Breast epithelium (tissue), 4 donors: ENCODE measurements at places on chromosomes 7 and 10. TPM values are rescaled to one million over a fixed set of nuclear protein-coding genes. Genes with fewer than 3 reads are reported as not detected.

DNA sequence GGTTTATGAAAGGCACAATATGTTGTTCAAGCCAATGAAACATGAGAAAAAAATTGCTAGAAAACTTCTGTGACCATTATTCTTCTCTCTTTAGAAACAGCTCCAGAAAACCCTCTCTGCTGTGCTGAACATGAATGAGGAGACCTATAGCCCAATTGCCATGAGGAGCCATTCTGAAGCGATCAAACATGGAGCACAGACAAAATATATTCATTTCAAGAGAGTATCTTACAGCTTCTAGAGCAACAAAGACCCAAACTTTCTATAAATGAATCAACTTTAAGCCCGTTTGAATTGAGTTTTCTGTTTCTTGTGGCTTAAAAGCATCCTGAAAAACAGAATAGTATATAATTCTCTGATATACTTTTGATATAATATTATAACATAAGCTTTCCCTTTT lies 83.4 kb upstream of the UCN3 start:
- DNase-seq = no peak

DNA sequence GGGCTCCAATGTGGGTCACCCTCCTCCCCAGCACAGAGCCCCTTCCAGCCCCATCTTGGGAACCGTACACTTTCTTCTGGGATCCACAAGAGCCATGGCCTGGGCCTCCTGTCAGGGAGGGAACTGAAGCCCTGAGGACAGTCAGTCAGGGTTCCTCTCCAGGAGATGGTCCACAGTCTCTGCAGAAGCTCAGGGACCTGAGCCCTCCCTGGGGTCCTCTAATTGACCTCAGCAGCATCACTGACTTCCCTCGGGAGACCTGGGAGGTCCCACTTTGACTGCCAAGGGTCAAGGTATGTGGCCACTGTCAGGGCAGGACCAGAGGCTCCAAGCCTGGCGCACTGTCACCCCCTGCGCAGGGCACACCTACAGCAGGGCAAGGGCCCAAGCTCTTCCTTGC lies 32.3 kb downstream of the NOD1 start:
- DNase-seq = no peak

DNA sequence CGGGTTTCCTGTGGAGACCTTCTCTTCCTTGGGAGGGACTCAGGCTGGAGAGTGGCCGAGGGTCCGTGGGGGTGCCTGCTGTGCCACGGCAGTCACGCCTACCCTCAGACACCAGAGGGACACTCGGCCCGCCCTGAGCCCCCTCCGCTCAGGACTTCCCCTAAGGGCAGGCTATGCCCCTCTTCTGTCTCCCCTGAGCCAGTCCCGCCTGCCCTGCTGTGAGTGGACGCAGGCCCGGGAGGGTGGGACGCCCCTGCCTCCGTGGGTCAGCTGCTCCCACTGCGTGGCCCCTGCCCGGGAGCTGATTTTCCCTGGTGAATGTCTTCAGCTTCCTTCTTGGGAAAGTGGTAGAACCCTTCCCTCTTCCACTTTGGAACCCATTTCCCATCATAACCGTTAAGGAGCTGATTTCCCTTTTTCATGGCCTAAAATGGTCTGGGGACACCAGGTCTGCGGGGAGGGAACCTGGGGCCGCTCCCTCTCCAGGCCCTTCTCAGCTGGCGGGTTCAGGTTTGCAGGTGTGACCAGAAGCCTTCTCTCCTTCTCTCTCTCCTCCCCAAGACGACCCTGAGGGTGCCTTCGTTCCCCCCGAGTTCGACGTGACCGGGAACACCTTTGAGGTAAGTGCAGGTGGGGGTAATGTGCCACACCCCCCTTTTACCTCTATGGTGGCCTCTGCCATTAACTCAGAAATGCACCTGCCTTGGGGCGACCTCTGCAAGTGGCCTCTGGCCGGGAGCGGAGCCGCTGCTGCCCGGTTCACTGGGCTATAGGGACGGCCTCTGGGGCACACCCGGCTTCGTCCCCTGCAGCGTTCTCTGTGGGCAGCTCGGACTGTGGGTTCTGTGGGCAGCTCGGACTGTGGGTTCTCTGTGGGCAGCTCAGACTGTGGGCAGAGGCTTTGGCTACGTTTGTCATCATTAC lies 7.9 kb downstream of the KNDC1 start:
- peak; percentile 20 for DNase-seq

The ZNF746 gene
- 23.5 TPM for total RNA-seq

GRCh38 chr7:42226354-42226941 lies 10.6 kb downstream of the GLI3 start:
- no peak for DNase-seq

GRCh38 chr7:21256310-21256877 lies 171.5 kb upstream of the SP4 start:
- no peak for DNase-seq

- no peak for DNase-seq
Observed at GRCh38 chr7:26958834-26959233, 94.4 kb upstream of the SKAP2 start.

The CALCR gene
- 0.15 TPM for total RNA-seq

- DNase-seq = no peak
Observed at GRCh38 chr10:103019425-103019824, 101.3 kb downstream of the CNNM2 start.

DNA sequence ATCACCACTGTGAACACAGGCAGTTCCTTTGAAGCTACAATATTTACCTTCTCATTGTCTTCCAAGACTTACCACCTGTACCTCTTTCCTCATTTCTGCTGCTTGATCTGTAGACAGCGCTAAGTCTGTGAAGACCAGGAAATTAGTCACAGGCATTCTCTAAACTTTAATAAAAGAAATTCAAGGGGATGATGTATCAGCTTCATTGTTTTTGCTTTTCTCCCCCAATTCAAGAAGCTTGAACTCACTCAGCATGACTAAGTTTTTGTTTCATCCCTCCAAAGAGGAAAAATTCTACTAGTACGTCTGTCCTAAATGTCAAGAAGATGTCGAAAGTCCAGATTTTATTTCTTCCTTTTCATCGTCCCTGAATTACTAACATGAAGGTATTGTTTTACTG lies 75.3 kb upstream of the PPP1R9A start:
- DNase-seq = no peak

GRCh38 chr7:112898432-112899290 lies 108.5 kb upstream of the TMEM168 start:
- DNase-seq = no peak

DNA sequence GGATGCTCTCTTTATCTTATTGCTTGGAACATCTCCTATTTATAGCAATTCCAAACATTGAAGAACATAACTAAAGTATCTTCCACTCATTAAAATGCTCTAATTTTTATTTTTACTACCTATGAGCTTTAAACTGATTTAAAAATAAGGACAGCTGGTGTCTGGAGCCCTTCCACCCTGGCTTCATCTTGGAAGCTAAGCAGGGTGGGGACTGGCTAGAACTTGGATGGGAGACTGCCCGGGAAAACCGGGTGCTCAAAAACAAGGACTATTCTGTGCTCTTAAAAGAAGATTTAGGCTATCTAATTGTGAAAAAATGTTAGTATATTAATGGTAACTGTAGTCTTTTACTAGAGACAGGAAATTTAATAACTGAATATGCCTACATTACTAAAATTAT lies 69.2 kb downstream of the ARMC3 start:
- DNase-seq = no peak

DNA sequence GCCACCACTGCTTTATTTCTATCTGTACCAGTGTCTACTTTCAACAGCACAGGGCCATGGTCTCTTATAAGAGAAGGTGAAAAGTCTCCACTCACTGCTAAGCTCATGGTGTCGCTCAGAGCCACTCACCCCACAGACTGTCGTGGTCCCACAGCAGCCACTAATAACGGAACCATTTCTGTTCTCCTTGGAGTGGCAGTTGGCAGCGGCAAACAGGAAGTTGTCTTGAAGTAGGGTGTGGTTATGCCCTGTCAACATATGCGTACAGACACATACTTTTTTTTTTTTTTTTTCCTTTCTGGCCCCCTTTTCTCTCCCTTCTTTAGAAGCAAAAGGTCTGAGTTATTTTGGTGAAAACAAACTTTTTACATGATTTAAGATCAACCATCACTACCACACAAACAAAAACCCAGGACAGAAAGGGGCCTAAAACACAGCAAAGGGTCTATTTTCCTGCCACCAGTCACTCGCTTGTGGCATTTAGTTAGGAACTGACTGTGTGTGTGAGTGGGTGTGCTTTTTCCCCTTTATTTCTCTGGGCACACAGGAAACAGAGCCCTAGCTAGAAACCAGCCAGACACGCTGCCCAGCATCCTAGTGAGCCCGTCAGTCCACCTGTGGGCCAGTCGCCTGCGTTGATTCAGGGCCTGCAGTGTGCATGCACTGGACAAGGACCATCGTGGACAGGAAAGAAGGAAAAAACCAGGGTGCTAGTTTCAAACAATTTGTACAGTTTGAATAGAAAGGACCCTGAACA lies 96.7 kb upstream of the EFCAB10 start:
- DNase-seq = no peak

GRCh38 chr10:43440463-43441134 lies 3.7 kb downstream of the ZNF487 start:
- DNase-seq = no peak

The SMKR1 gene
- total RNA-seq = not detected

The NT5C2 gene
- 52.8 TPM for total RNA-seq

The PRF1 gene
- 2.2 TPM for total RNA-seq

- no peak for DNase-seq
Observed at GRCh38 chr7:106986450-106986977, 58.0 kb upstream of the PRKAR2B start.

- no peak for DNase-seq
Observed at GRCh38 chr7:144782883-144783282, 53.0 kb downstream of the TPK1 start.

The STEAP1 gene
- total RNA-seq = 24.5 TPM

- no peak for DNase-seq
Observed at GRCh38 chr7:38052786-38053185, 125.3 kb upstream of the STARD3NL start.

DNA sequence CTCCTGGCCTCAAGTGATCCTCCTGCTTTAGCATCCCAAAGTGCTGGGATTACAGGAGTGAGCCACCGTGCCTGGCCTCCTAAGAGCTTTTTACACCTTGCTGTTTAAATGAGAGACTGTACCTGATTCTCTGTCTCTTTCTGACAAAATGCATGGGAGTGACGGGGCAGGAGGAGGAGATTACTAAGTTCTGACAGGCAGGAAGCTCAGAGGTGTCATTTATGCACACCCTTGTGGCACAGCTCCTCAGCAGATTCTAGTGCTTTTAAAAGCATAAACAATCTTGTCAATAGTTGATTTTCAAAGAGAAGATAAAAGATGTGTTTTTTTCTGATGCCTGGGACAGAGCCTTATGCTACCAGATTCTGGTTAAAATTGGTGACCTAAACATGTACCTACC lies 39.7 kb upstream of the STEAP4 start:
- DNase-seq = no peak

DNA sequence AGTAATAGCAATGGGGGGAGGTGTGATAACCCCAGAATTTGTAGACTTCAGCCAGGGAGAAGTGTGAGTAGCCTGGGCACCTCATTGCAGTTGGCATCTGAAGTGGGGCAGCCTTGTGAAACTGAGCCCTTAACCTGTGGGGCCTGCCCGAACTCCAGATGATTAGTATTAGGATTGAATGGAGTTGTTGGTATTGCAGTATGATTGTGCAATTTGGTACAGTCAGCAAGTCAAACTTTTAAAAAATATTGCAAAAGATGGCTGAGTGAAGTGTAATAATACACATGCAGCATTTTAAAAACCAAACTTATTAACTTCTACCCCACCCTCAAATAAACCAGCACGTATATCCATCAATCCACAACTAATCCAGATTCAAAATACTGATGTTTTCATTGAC lies 9.3 kb downstream of the RBM33 start:
- no peak for DNase-seq

- DNase-seq = no peak
Observed at GRCh38 chr10:68781613-68782574, 45.4 kb upstream of the STOX1 start.

DNA sequence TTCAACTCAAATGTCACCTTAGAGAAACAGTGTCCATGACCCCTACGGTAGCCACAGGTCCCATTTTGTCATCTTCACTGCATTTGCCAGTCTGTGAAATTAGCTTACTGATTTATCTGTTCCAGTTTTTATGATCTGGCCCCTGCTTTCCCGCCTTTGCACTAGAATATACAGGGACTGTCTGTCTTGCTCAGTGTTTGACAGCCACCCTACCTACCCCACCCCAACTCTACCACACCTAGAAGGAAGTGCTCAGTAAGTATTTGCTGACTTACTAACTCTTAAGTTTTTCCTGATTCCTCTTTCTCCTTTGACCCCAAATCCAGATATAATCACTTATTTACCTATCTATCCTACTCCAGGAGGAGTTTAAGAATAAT lies 49.5 kb downstream of the CREB3L2 start:
- DNase-seq = no peak

The KMT2C gene
- total RNA-seq = 112 TPM

GRCh38 chr7:125663961-125664360 lies 734.3 kb upstream of the POT1 start:
- DNase-seq = no peak
